NCI-H748 treated with DMSO at 0.1 percent for 48 hours (cell line): ENCODE measurements at places on chromosomes 3 and 15.

DNA sequence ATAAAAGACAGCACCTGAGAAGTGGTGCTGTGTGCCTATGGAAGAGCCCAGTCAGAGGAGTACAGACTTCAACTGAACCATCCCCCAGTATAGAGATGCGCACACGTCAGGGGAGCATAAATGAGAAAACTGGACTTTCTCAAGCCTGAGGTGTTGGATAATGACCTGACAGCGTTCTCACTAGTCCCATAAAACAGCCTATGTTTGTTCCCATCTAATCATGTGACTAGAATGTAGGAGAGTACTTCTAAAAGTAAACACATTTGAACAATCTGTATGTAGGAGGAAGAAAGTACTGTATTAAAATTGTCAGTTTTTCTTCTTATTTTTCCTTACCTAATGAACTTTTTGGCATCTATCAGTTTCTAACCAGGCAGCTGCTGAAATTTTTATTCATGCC, 498.9 kb downstream of the CNTN4 start:
- no peak for DNase-seq

DNA sequence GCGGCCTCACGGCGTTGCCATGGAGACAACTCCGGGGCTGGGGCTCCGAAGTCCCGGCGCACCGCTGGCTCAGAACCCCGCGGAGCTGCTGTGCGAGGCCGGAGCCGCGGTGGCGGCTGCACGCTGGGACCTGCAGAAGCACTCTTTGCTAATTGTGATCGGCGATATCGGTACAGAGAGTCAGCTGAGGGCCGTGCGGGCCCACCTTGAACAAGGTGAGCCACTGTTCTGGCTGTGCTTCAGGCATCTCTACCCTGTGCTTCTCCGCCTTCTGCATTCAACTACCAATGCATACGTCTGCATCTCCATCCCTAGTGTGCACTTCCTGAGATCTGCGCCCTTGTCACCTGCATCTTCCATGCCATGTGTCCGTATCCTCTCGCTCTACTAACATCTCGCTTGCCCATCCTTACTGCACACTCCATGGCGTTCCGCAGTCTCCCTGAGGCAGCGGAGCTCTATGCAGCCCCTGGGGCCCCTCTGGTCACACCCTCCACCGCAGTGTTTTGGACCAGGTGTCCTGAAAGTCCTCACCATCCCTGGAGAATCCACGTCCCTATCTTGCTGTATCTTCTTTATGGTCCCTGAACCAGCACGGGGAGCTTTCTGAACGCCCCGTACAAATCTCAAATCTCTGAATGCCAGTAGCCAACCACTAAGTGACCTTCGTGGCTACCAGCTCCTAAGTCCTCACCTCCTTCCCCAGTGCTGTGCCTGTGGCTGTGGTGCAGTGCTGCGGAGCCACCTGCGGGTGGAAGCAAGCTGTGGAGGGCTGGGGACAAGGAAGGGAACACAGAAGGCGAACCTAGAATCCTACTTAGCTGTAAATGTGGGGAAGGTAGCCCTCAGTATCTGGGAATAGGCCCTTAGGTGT, 6.2 kb upstream of the MAP1A start:
- DNase-seq: peak; percentile 34

- no peak for DNase-seq
These were observed 173.2 kb downstream of the THSD4 start for GRCh38 chr15:71288348-71288955.

- DNase-seq: no peak
These were observed 19.9 kb downstream of the KPNA4 start for GRCh38 chr3:160545504-160545871.

DNA sequence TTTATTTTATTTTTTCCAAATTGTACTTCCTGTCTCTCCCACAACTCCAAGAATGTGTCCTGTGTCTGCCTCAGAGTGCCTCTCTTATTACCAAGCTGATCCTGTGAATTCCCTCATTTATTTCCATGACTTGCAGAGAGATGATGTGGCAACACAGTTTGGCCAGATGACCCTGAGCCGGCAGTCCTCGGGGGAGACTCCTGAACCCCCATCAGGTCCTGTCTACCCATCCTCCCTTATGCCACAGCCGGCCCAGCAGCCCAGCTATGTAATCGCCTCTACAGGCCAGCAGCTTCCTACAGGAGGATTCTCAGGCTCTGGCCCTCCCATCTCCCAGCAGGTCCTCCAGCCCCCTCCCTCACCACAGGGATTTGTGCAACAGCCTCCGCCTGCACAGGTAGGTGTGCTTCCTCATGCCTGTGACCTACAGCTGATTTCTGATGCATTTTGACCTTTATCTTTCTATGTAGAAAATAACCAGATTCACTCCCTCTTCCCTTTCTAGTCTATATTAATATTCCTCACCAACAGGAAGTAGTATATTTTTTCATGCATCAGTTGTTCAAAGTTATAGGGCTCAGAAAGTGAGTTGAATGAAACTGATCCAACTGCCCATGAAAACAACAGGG, 100.0 kb downstream of the ARPP21 start:
- no peak for DNase-seq

- no peak for DNase-seq
These were observed 32.1 kb downstream of the EFHB start for GRCh38 chr3:19901918-19902317.

DNA sequence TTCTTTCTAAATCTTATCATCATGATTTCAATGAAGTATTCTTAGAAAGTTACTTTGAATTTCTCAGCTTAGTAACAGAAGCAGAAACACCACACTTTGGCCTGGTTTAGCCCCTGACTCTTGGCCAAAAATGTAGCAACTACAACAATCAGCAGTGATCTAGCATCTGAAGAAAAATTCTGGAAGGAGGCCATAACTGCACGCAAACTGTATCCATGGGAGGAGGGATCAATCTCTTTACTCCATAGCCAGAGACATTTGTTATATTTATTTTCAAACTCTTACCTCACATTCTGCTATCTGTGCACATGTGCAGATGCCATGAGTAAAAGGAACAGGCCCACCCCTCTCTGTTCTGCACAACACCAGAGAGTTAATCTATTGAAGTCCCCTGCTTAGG, 251.0 kb upstream of the P2RY1 start:
- DNase-seq: no peak

DNA sequence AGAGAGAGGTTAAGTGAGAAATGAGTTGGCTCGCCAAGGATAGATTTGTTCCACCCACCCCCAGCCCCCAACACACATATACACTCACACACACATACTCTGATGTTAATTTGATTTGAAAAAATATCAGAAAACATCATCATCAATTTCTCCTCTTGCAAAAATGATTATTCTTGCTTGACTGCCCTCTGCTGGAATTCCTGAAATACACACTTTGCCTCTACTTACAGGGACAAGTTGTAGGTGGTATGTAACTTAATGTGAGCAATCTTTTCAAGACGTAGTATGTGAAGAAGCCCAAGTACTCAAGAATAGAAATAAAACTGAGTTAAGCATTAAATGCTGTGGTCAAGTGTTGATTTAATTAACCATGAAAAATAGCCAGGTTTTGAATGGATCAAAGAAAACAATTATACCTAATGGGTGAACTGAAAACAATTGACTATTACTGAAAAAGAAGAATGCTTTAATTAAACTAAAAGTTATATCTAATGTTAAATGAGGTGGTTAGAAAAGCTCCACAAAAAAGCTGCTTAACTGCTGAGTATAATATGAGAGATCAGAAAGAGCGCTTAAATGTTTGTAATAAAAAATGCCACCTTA, 46.6 kb upstream of the MDFIC2 start:
- DNase-seq: peak; percentile 21

- peak; percentile 81 for DNase-seq
These were observed 39.8 kb downstream of the IDH2 start for GRCh38 chr15:90062462-90062932.

- no peak for DNase-seq
These were observed 2.0 kb upstream of the IL16 start for GRCh38 chr15:81194723-81195122.

- no peak for DNase-seq
These were observed 119.8 kb downstream of the EPHA3 start for GRCh38 chr3:89227218-89227617.

GRCh38 chr3:78589778-78590177, 1178.0 kb downstream of the ROBO1 start:
- no peak for DNase-seq

GRCh38 chr3:45534632-45535031, 59.9 kb upstream of the LIMD1 start:
- no peak for DNase-seq

DNA sequence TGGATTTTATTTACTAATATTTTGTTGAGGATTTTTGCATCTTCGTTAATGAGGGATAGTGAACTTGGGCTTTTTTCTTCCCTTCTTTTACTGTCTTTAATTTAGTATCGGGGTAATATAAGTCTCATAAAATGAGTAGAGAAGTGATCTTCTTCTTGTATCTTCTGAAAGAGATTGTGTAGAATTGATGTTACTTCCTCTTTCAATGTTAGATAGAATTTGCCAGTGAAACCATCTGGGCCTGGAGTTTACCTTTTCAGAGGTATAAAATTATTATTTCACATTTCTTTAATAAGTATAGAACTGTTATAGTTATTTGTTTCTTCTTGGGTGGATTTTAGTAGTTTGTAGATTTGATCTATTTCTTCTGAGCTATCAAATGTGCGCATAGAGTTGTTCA, 7.8 kb downstream of the HESX1 start:
- DNase-seq: no peak

DNA sequence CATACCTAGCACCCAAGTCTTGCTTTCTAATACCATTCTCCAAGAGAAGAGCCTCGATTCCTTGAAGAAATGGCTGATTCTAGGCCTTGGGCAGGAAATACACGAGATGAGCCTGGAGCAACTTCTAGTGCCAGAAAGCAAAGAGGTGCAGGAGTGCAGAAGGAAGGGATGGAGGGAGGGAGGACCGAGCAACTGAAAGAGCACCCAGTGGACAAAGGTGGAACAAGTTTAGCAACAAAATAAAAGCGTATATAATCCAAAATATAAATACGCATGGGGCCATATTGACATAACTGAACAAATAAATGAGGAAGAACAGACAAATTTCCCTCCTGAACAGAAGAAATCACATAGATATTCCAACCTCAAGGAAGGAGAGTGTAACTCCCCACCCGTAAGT, 34.4 kb downstream of the CHSY1 start:
- no peak for DNase-seq

- no peak for DNase-seq
These were observed 756 bp upstream of the RMDN3 start for GRCh38 chr15:40755812-40756208.

DNA sequence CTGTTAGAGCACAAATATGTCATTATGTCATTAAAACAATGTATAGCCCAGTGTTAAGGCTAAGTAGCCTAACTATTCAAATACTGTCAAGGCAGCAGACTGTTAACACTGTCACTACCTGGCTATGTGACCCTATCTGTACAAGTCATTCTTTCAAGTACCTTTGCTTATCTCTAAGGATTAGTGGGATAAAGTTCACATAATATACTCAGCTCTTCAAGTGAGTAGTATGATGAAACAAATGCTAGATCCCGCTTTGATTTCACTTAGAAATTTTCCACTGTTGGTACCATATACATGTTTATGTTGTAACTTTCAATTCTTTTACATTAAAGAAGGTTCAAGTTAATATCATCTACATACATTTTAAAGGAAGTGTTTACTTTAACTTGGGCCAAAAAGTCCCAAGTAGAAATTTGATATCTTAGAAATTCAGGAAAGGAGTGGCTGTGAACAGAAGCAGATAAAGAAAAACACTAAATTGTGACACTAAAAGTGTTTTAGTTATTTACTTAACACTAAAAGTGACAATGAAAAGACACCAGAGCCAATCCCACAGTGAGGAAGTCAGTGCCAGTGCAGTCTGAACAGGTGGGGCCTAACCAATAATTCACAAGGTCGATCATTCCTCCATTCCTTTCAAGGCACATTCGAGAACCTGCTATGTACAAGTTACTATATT, 4.8 kb upstream of the RFX7 start:
- no peak for DNase-seq

DNA sequence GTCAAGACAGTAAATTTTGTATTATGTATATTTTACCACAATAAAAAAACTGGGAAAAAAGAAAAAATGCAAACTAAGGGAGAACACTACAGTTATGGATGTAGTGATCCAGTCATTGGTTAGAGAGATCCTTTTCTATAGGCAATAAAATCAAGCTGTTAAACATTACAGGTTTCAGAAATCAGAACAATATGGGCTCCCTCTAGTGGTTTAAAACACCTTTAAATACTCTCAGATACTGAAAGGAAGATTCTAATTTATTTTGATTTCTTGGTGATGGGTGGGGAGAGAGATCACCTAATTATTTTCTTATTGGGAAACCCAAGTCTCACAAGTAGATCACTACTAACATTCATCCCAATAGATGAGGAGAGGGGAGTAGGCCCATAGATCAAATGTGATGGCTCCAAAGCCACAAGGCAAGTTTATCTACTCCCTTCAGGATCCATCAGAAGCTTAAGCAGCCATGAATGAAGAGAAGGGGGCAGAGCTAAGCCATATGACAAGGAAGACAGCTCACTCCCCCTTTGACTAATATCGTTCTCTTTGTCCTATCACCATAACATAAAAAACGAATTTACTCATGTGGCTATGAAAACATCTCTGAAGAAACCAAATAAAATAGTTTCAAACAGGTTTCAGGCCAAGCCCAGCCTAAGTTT, 118.6 kb downstream of the ANO10 start:
- peak; percentile 26 for DNase-seq

DNA sequence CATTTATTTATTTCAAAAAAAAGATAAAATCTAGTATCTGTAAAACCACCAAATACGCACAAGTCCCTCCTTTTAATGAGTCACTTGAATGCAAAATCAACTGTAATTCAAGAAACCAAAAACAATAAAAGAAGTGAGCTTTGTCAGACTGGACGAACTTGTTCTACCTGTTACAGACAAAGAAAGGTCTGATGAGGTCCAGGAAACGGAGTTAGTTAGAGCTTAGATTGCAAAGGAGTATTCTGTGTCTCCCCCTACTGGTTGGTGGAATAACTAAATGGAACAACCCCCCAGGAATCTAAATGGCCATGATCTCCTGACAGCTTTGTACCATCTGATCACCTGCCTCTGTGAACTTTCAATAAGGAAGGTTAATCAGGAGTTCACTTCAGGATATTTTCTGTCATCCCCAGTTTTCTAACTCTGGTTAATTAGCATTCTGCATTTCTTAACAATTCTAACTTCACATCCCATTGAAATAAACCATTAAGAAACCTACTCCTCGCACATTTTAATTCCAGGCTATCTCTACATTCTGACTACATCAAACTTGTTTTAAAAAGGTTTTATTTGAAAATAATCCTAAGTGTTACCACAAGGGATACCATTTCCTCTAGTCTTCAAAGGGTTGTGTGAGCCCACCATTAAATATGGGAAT, 333.0 kb upstream of the SATB1 start:
- DNase-seq: peak; percentile 91

GRCh38 chr15:76951220-76951619, 19.7 kb downstream of the RCN2 start:
- DNase-seq: no peak

- no peak for DNase-seq
These were observed 4.6 kb downstream of the ERICH6 start for GRCh38 chr3:150699068-150699639.

DNA sequence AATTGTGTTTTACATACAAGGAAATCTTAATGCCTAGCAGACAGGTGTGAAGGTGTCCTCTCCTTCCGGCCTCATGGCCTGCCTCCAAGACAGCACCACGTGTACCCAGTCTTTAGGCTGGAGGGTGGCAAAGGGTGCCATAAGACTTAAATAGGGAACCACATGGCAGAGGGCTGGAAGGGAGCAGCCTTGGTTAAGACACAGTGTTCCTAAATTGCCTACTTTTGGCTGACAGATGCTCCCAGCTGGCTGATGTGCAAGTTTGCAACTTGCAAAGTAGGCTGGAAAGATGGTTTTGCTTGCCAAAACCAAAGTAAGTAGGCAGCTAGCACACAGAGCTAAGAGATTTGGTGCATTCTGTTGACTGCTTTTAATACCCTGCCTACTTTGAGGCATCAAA, 45.2 kb downstream of the CCNB2 start:
- no peak for DNase-seq

- DNase-seq: no peak
These were observed 398.0 kb downstream of the OTOL1 start for GRCh38 chr3:161894657-161895056.
